Right renal cortex interstitium (tissue), 3 donors: ENCODE measurements at places on chromosomes 2 and 18.

DNA sequence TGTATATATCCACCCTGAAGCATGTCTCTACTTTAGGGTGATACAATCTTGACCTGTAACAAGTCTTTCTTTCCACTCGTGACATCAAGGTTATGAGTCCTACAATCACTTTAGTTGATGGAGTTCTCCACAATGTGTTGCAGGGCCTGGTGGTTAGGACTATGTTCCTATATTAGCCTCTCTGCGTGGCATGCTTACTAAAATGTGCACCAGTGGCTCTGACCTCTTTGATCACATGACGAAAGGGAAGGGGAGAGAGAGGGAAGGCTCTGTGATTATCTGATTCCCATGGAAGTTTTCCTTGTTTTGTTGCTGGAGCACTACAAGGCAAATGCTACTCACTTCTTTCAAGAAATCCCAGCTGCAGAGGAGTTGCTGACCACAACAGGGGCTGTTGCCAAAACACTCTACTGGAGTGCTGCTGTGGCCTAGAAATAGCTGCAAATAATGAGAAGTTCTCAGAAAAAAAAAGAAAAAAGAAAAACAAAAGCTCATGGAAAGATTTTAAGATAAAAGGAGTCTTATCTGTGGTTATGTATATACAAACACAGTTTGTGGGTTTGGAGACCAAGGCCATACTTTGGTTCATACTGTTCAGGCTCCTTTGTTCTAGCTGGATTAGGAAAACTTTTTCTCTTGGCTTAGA lies 272.8 kb upstream of the MMADHC start:
- no peak for DNase-seq

DNA sequence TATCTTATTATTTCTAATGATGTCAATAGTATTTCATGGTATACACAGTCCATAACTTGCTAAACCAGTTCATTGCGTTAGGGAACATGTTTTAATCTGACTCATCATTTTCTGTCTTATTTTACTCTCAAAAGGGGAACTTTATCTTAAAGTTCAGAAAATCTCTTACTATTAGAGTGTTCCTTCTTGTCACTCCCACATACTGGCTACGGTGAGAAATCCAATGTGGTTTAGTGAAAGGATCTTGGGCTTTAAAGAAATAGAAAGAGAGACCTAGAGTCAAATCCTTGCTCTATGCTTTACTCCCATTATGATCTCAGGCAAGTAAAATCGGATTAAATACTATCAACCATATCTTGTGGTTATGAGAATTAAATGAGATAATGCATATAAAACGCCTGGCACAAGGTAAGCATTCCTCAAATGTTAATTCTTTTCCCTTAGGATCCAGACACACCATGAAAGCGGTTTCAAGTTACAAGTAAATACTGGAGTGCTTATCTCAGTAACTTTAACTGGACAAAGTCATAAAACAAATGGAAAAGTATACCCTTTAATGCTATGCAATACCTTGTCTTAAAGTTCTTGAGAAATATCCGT lies 576.0 kb downstream of the ARHGAP15 start:
- no peak for DNase-seq

- DNase-seq, result no peak
Measured at GRCh38 chr2:170245312-170245711, 67.4 kb downstream of the MYO3B start.

- no peak for DNase-seq
Measured at GRCh38 chr2:650343-651310, 26.6 kb downstream of the TMEM18 start.

- no peak for DNase-seq
Measured at GRCh38 chr18:76672627-76673026, 149.7 kb upstream of the ZNF236 start.

GRCh38 chr2:217016796-217017419 lies 157.0 kb upstream of the TNP1 start:
- no peak for DNase-seq

- DNase-seq, result no peak
Measured at GRCh38 chr2:156517419-156517818, 81.2 kb downstream of the GPD2 start.

DNA sequence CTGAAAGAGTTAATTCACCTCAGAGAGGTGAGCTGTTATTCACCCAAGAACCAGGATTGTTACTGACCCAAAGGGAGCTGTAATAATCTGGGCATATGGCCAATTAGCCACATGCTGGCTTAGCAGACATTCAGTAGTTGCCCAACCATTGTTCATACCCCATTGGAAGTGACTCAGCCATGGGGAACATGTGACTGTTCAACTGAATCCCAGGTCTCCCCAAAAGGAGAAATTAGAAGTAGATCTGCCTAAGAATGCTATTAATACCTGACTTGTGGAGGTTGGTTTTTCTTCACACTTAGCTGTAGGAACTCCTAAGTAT lies 272.6 kb upstream of the UBE2E3 start:
- no peak for DNase-seq

- no peak for DNase-seq
Measured at GRCh38 chr2:228479014-228479413, 297.5 kb upstream of the SPHKAP start.

DNA sequence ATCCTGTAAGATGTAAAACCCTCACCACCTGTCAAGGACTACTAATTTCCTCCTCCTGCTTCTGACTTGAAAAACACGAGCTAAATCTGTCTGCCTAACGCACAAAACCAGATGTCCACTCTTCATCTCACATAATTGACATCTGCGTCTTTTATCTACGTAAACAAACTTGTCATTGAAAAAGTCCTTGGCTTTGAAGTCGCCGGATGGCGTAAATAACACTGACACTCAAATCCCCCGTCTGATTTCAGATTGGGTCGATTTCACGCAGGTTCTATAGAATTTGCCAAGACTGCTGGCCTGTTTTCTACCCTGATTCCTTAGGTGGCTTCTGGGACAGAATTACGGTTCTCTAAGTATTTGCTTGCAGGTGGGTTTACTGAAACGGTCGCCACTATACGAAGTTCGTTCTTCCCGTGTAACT lies 539 bp upstream of the MOB4 start:
- no peak for DNase-seq

DNA sequence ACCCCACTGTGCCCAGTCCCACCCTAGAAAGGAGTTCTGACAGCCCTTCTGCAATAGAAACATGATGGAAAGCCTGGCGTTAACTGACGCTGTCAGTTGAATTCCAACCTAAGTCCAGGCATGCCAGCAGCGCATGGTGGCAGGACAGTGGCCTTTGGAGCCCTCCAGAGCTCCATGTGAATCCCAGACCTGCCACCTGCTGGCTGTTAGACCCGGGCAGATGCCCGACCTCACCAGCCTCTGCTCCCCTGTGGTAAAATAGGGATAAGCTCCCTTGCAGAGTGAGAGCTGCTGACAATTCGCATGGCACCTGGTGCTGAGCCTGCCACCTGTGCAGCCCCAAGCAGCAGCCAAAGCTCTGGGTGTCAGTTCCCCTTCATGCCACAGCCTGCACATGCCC lies 138.6 kb downstream of the LOXHD1 start:
- no peak for DNase-seq

- no peak for DNase-seq
Measured at GRCh38 chr2:175004730-175004979, 526 bp downstream of the CHN1 start.

DNA sequence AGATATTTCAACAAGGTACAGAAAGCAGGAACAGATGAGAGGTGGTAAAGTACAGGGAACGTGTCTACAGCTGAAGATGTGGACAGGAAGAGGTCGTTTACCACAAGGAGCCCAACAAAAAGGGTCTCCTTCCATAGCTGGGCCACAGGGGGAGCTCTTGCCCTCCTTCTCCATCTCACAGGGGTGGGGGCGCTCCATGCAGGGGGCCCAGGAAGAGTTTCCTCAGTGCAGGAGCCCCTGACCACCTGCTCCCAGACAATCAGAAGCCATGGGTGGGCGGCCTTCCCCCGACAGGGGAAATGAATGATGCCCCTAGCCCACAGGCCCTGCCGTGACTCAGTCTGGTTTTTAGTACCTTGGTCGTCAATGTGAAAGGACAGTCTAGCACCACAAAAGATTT lies 163.6 kb upstream of the ZNF516 start:
- DNase-seq, result no peak

GRCh38 chr2:64124571-64124970 lies 19.6 kb downstream of the PELI1 start:
- no peak for DNase-seq

- no peak for DNase-seq
Measured at GRCh38 chr18:31010601-31011000, 31.9 kb downstream of the DSC3 start.

- DNase-seq, result no peak
Measured at GRCh38 chr2:194867328-194867727, 789.7 kb upstream of the SLC39A10 start.

DNA sequence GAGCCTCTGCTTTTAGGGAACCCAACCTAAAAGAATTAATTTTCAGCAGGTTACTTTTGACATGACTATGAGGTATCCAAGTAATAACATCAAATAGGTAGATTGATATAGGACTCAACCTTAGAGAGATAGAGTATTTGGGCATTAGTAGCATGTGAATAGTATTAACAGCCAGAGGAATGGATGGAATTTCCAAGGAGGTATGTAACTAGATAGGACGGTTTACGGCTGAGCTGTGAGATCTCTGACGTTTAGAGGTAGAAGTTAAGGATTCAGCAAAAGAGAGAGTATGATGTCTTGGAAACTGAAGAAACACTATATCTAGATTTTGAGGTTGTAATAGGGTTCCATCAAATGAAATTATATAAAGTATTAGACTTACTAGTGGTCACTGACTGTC lies 70.3 kb downstream of the HNMT start:
- DNase-seq, result no peak
